ENCODE measurements at places on chromosomes 1 and 21.

- DNase-seq = peak; percentile 2
Measured at GRCh38 chr1:38173157-38173831, 126.7 kb upstream of the POU3F1 start.

DNA sequence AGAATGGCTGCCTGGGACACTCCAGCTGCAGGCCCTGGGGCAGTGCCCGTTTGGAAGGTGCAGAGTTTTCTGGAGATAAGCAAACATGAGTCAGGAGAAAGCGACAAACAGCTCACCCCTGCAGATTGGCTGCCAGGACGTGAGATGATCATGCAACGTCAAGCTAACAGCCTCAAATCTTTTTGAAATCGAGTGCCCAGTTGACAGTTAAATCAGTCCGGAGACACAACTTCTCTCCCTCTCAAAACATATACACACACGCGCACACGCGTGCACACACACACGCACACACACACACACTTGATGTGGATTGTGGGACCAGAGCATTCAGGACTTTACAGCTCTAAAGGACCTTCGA, 49.4 kb downstream of the TENT5C start:
- no peak for DNase-seq

DNA sequence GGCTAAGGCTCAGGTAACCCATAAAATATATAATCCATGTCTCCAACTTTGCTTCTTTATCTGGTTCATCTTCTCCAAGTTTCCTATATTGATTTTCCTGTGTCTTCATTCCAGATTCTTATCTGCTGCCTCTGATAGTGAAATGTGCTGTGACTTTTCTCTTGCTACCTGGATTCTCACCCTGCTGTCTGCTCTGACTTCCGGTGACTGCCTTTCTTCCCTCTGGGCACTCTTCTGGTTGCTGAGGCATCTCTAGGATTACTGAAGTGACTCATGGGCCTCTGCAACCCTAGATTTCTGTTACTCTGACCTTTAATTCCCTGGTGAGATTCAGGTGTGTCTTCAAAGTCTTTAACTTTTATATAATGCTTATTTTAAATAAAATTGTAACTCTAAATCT, 46.9 kb downstream of the GIPC2 start:
- no peak for DNase-seq

DNA sequence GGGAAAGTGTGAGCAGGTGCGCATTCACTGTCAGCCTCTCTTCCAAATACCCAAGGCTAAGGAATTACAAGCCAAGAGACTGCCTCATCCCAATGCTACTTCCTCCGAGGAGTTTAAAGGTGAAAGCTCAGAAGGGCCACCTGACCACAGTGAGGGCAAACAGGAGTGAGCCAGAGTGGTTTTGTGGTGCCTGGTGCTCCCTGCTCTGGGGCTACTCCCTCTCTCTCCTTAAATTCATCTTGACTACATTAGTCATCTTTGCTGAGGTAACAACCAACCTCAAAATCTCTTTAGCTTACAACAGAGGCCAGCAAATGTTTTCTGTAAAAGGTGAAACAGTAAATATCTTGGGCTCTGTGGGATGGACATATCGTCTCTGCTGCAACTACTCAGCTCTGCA, 14.2 kb upstream of the ZBTB8A start:
- peak; percentile 21 for DNase-seq

- no peak for DNase-seq
Measured at GRCh38 chr1:36595349-36595748, 112.6 kb upstream of the CSF3R start.

GRCh38 chr1:150066838-150067183, 765 bp upstream of the VPS45 start:
- DNase-seq = peak; percentile 71

- DNase-seq = no peak
Measured at GRCh38 chr1:38953433-38953860, 11.8 kb upstream of the RHBDL2 start.

GRCh38 chr1:104100115-104100514, 350.4 kb downstream of the AMY1C start:
- DNase-seq = no peak

DNA sequence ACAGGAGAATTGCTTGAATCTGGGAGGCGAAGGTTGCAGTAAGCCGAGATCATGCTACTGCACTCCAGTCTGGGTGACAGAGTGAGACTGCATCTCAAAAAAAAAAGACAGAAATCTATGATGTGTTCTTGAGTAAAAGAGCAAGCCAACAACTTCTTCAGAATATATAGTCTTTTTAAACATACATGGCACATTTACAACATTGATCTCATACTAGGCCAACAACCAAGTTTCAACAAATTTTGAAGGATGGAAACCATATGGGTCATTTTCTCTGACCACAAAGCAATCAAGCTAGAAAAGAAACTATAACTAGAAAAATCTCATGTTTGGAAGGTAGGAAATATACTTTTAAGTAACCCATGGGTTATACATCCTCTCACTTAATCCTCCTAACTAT, 38.3 kb downstream of the PAFAH2 start:
- no peak for DNase-seq

DNA sequence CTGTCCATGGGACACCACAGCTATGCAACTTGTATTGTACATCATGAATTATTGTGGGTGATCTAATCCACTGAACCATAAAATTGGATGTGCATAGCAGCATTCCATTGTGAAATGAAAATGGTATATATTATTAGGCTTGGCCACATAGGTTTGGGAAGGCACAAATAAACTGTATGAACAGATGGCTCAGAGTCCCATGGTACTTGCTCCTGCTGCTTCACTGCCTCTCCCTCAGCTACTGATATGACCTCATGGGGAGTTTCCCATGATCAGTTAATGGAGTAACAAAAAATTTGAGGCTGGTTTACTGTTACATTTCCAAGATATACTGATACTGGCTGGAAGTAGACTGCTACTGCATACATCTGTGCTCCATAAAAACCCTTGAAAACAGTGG, 152.7 kb upstream of the NEGR1 start:
- no peak for DNase-seq

DNA sequence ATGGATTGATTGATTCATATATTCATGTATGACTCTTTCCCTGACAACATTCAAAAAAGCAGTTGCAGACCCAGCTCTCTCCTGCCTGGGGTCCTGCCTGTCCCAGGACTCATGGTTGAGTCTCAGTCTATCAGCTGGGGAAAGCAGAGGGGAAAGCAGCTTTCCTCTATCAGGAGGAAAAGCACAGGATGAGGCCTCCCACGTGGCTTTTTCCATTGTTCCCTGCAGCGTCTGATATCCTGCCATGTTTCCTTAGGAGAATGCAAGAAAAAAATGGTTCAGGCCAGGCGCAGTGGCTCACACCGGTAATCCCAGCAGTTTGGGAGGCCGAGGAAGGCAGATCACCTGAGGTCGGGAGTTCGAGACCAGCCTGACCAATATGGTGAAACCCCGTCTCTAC, 133.0 kb upstream of the VAMP3 start:
- DNase-seq = no peak

DNA sequence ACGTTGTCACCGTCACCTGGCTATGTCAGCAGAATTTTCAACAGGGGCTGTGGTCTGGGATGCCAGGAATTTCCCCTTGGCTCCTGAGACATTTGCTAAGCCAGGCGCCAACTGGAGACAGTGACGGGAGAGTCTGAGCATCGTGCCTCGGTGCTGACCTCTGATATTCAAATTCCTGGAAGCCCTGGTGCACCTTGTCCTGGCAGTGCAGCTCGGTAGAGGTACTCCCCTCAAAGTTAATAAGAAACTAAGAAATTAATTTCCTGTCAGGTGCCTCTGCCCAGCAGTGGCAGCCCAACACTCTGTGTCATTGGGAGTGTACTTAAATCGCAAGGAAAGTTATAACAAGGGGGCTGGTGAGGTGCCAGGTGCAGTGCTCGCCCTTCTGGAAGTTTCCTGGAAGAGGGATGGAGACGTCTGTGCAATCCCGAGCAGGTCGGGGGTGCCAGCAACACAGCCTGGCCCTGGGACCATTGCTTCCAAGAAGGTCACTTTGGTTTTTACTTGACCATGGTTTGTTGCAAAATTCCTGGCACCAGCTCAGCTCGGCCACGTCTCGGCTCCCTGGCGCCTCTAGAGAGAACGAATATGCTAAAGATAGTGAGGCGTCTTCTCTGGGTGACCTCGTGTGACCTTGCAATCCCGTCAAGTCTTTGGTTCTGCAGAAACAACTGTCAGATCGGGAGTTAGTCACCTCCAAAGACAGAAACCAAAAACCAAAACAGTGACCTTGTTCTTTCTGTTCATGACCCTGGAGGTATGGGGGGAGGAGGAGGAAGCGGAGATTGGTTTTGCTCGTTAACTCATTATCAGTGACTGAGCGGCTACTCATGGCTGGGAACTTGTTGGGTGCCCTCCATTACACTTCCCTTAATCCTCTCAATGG, 149.5 kb upstream of the VAMP3 start:
- DNase-seq = peak; percentile 75

GRCh38 chr1:4689941-4690635, 35.7 kb downstream of the AJAP1 start:
- no peak for DNase-seq
